ENCODE measurements at places on chromosomes 4 and X.
A peak's percentile ranks its signal among the peaks of the same experiment; 100 is the strongest.

DNA sequence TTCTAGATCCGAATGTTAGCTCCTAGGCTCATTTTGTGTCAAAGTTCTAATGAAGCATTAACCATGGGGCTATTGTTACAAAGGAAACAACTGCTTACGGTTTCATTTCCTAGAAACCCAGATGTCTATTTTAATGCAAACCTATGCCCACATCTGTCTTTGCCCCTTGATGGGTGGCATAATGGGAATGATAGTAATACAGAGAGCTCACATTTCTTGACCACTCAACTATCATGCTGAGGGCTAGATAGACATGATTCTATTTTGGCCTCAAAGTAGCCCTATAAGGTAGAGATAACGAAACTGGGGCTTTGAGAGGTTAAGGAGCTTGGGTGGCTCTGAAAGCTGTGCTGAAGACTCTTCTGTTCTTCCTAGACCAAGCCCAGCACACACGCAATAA, 1.9 kb downstream of the TLR7 start:
- no peak for DNase-seq

GRCh38 chr4:5824635-5825034, 68.3 kb downstream of the CRMP1 start:
- DNase-seq, result no peak

DNA sequence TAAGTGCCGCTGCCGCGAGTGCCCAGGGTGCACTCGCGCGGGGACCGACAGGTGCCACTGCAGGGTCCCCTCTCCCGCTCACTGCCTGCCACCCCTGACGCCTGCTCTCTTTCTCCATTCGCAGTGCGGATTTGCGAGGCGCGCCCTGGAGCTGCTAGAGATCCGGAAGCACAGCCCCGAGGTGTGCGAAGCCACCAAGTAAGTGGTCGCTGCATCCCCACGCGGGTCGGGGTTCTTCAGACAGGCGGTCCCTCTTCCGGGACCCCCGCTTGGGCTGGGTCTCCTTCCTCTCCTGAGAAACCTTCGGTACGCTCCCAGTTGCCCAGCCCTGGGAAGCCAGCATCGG, 547 bp downstream of the GUCY1A1 start:
- DNase-seq, result no peak

DNA sequence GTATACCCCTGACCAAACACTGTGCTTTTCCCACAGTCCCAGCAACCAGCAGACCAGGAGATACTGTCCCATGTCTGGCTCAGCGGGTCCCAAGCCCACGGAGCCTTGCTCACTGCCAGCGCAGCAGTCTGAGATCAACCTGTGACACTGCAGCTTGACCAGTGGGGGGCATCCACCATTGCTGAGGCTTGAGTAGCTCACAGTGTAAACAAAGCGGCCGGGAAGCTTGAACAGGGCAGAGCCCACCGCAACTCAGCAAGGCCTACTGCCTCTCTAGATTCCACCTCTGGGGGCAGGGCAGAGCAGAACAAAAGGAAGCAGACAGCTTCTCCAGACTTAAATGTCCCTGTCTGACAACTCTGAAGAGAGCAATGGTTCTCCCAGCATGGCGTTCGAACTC, 58.1 kb downstream of the SLC10A6 start:
- DNase-seq, result no peak

GRCh38 chr4:16070203-16070602, 13.6 kb downstream of the PROM1 start:
- no peak for DNase-seq

GRCh38 chr4:55312489-55313101, 33.4 kb upstream of the SRD5A3 start:
- no peak for DNase-seq

DNA sequence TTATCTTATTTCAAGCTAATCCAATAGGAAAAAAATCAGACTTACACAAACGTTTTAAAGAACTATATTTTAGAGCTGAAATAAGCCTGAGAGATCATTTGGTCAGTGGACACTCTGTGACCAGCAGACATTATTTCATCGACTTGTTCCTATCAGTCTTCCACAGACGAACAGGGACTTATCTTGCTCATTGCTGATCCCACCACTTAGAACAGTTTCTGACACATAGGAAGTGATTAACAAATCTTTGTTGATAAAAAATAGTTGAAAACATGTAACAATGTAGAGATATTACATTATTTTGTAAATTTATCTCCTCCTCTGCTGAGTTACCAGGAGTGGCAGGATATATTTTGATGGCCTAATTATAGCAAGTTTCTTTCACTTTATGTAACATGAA, 65.8 kb downstream of the TAPT1 start:
- DNase-seq, result no peak

GRCh38 chr4:1591107-1591506, 93.0 kb downstream of the FAM53A start:
- DNase-seq, result no peak

GRCh38 chr4:126396121-126396520, 1081.4 kb downstream of the FAT4 start:
- DNase-seq, result no peak

DNA sequence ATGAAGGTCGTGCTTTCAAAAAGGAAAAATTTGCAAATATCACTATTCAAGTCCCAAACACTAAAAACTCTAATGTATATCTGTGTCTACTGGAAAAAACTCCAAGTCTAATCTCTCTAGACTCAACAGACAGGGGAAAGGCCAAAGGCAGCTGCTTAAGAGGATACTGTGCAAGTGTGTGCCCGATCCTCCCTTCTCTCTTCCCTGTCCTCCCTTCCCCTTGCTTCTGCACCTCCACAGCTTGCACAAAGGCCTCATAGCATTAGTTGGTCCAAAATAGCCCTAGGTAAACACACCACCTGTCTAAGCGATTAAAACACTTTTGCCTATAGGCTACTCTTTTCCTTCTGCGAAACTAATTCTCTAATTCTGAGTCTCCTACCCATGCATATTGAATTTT, 10.6 kb downstream of the C4orf54 start:
- DNase-seq, result no peak

DNA sequence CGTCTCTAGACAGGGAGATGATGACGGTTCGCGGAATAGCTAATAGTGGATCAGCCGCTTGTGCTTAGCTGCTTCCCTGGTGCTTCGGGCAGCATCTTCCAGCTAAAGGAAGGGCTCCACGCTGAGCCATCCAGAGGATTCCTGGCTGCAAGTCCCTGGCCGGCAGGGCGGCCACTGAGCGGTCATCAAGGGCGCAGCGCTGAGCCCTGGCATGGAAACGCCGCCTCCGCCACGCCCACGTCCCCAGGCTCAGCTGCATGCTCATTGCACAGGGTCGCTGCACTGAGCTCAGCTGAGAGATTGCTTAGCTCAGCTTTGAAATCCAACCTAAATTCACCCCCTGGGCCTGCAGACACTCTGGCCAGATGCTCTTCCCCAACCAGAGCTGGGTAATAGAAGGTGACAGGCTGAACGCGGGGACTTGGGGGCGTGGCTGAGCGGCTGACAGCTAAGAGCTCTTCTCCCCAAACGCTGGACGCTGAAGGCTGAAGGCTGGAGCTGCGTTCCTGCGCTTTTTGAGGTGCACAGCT, 118.2 kb upstream of the KIT start:
- peak; percentile 63 for DNase-seq

DNA sequence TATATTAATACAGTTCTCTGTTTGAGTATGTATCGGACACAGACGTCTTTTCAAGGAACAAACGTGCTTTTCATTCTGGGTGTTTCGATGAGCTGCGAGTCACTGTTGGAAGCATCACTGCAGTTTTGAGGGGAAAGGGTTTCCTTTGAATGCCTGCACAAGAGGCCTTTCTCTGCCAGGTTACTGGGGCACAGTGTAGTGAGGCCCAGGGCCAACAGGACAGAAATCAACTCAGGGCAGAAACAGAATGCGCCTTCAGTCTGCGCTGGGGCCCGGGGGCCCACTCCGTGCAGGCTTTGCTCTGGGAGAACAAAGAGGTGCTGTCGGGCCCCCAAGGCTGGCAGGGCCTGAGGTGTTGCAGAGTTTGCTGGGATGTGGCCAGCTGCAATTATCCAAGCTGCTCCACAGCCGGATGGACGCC, 2.3 kb upstream of the PPP2R3B start:
- DNase-seq, result no peak

DNA sequence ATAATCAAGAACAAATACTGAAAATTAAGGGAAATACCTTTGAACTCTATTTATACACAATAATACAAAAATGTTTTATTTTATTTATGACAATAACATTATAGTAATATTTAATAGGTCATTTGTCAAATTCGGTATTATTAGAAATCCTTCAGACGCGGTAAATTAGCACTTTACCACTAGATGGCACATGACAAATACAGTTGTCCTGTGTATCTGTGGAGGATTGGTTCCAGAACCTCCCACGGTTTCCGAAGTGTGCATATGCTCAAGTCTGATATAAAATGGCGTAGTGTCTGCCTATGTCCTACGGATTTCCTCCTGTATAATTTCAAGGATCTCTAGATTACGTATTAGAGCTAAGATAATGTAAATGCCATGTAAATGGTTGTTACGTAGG, 8.1 kb upstream of the LINC00632 start:
- peak; percentile 28 for DNase-seq

- DNase-seq, result no peak
These were observed 25.9 kb upstream of the RASSF6 start for GRCh38 chr4:73646117-73646516.

- no peak for DNase-seq
These were observed 314.2 kb upstream of the IGFBP7 start for GRCh38 chr4:57424232-57424897.

- DNase-seq, result no peak
These were observed 123.6 kb downstream of the SH3RF1 start for GRCh38 chr4:169147191-169147590.

DNA sequence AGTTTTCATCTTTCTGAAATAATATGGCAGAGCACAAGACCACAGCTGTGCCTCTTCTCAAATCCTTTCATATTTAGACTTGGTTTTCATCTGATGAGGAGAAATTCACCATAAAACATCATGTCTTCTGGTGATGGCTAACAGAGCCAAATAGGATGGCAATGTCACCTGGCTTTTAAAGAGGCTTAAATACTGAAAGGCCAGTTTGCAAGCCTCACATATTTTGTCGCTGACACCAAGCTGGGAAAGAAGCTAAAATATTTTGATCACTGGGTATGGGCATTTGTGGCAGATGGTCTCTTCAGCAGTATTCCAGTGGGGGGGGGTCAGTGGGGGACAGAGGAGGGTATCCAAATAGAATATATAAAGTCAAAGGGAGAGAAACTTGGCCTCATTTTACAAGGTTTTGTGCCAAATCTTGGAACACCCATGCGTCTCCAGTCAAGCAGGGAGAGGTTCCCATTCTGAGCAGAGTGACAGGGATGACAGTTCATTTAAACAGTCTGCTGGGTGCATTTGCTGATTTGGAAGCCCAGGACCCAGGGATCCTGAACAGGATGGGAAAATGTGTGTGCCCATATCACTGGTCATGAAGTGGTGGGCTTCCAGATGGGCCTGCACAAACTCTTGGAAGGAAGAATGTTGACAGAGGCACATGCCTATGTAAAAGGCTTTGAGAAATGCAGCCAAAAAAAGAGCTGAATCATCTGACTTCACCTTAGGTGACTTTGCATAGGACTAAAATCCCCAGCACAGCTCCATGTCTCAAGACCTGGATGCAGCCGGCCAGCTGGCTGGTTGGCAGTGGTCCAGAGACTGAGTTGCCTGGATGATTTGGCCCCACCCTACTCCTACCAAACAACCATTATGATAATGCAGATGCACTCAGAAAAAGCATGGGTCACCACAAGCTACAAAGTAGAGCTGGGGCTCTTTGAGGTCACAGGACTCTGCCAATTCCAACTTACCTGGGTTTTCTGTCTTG, 484.4 kb upstream of the NR3C2 start:
- no peak for DNase-seq

- DNase-seq, result no peak
These were observed 208.2 kb downstream of the APBB2 start for GRCh38 chr4:41006141-41006540.

DNA sequence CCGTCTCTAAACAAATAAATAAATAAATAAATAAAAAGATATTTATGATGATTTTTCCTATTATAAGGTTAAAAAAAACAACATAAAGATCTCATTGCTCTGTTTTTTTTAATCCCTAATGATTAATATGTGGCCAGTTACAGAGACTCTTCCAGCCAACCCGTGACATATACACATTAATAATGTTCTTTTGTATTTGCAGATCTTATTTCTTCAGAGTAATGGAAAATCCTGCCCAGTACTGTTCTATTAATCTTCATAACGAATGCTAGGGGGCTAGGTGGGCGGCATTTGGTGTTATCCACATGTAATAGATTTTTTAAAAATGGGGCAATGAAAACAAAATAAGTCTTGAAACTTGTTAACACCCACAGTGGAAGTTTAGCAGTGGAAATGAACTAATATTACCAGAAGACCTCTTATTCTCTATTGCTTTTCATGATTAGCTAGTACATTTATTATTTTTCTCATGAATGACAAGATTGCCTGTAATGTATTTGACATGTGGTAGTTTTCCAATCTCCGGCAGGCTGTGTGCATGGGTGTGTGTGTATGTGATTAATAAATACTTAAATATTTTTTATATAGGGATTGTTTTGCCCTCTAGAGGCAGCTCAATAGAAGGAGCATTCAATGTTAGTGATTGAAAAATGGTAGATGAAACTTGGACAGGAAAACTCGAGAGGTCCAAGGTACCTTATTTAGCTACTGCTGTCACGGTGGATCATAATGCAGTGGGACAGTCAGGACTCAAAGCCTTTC, 457.4 kb downstream of the IL1RAPL1 start:
- no peak for DNase-seq

GRCh38 chr4:113088050-113088449, 38.6 kb downstream of the ANK2 start:
- DNase-seq, result no peak

DNA sequence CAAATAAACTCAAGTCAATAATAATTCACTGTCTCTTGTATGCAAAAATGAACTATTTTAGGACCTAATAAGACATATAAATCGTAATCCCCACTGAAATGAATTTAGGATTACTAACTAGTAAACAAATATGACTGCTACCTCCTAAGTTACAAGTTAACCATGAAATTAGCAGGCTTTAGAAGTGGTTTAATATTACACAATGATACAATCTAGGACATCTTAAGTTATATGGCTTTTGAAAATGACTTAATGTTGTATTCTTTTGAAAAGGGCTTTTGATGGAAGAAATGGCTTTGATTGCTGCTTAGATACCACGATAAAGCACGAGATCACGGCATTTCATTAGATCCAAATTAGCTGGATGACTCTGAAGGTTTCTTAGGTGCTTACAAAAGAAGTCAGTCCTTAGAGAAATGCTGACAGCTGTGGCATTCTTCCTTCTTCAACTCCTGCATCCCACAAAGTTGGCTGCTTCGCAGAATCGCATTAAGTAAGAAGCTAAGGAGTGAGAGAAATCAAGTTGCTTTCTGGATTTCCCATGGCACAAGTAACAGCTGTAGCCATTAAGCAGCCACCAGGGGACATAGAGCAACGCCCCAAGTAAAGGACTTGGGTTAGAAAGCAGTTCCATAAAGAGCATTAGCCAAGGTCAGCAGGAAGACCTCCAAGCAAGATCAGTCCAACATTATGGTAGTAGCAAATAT, 6.9 kb downstream of the SLC10A7 start:
- no peak for DNase-seq

DNA sequence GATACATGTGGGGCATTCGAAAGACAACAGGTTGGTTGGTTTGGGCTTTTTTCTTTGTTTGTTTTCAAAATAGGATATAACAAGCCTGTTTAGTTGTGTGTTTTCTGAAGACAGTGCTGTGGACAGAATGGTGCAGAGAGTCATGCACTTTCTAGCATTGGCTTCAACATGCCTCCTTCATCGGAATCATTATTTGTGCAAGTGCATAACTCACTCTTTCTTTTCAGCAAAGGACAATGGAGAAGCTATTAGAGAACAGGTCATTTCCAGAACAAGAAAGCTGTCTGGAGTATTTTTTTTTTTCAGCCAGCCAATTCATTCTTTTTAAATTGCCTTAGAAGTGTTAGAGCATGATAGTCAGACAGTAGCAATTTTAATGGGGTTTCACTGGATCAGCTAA, 225.8 kb downstream of the STK32B start:
- no peak for DNase-seq
